ENCODE measurements at places on chromosomes 4 and X.
A peak's percentile ranks its signal among the peaks of the same experiment; 100 is the strongest.

DNA sequence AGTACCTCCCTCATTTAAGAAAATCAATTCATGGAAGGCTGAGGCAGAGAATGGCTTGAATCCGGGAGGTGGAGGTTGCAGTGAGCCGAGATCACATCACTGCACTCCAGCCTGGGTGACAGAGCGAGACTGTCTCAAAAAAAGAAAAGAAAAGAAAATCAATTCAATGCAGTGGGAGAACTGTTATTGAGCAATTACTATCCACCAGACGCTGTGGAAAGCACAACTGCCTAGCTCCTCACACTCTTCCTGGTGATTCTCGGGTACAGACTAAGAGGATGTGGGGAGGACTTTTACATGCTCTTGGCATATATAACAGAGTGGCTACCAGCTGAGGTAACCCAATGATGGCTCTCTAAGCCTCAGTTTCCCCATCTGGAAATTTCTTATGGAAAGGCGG is 2.7 kb upstream of the TMSB4X start:
- DNase-seq, result no peak

DNA sequence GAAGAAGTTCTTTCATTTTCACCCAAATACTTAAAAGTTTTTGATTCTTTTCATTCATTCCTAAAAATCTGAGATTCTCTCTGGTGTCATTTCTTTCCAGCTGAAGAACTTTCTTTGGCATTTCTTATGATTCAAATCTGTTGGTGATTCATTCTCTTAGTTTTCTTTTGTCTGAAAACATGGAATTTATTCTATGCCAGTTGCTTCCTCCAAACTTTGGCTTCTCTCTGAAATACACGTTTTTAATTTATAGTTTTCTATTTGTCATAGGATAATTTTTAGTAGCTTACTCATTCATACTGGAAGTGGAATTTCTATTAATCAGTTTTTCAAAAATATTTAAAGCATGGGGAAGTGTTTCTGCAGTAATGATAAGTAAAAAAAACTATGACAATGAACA is 1012.0 kb downstream of the RPA4 start:
- no peak for DNase-seq

- peak; percentile 26 for DNase-seq
These were observed at the start of gene FAM149A for GRCh38 chr4:186104114-186104889. Gene FAM149A, plus strand, starts transcription at chr4:186104704.

- no peak for DNase-seq
These were observed 42.4 kb upstream of the MSANTD1 start for GRCh38 chr4:3206439-3207100.

DNA sequence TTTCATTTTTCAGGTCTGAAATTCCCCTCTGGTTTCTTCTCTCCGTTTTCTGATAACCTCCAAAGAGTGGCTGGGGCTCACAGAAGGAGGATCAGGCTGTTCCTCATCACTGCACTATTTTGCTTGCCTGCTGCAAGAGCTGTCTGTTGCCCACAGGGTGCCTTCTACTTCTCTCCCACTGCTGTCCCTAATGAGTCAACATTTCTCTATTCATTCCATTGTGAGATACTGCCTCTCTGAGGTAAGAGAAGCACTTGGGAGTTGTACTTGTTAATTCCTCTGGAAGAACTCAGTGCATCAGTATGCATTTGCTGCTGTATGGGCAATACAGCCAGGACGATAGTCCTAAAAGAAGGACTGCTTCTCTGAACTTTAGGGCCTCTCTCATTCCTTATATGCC is 34.8 kb downstream of the CT47B1 start:
- DNase-seq, result no peak

All from immature natural killer cell (primary cell).